Kasumi-1 (cell line): ENCODE measurements at places on chromosomes 3 and 15.

DNA sequence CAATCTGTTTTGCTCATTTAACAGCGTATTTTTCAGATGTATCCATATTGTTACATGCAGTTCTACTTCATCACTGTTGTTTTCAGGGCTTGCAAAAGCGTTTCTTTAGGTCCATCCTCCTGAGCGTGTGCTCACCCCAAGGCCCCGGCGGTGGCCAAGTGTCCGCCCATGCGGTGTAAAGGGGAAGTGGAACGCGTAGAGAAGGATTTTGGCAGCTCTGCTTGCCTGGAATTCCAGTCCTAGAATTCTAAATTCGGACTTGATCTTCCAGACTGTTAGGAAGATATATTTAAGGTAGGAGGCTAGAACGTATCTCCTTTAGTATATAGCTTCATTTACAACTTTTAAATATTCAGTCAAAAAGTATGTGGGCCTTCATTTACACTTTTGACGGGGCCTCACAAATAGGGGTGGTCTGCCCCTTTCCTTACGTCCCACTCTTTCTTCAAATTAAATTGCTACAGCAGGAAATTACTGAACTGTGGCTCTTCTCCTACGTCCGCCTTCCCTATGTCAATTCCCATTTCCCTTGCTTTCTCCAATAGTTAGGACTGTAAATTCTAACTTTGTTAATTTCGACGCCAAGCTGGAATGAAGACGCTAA, 609 bp upstream of the TBC1D23 start:
- DNase-seq: no peak

- no peak for DNase-seq
Observed at GRCh38 chr15:69748131-69748530, 295.5 kb downstream of the RPLP1 start.

DNA sequence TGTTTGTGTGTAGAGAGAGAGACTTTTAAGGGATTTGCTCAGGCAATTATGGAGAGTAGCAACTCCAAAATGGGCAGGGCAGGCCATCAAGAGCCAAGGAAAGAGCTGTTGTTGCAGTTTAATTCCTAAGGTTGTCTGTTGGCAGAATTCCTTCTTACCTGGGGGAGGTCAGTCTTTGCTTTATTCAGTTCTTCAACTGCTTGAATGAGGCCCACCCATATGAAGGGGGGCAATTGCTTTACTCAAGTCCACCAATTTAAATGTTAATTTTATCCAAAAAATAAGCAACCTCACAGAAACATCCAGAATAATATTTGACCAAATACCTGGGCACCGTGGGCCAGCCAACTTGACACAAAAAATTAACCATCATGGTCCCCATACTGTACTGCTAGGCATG, 137.7 kb upstream of the KLHL25 start:
- DNase-seq: no peak

- DNase-seq: peak; percentile 57
Observed at GRCh38 chr3:23761440-23761896, 44.3 kb upstream of the UBE2E1 start.

- DNase-seq: no peak
Observed at GRCh38 chr15:68495221-68495950, 63.4 kb upstream of the ITGA11 start.

DNA sequence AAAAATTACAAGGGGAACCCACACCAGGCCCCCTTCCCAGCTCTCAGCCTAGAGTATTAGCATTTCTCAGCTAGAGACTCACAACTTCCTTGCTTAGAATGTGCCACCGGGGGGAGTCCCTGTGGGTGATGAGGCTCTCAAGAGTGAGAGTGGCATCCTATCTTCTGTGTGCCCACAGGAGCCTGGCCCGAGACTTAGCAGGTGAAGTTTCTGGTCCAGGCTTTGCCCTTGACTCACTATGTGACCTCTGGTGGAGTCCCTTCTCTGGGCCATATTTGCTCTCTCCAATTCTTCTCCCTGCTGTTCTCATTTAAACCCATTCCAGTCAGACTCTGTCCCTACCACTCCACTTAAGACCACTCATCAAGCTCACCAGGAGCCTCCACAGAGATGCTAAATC, 18.1 kb downstream of the CLK3 start:
- peak; percentile 14 for DNase-seq

GRCh38 chr3:73072634-73073033, 11.2 kb downstream of the EBLN2 start:
- peak; percentile 53 for DNase-seq

DNA sequence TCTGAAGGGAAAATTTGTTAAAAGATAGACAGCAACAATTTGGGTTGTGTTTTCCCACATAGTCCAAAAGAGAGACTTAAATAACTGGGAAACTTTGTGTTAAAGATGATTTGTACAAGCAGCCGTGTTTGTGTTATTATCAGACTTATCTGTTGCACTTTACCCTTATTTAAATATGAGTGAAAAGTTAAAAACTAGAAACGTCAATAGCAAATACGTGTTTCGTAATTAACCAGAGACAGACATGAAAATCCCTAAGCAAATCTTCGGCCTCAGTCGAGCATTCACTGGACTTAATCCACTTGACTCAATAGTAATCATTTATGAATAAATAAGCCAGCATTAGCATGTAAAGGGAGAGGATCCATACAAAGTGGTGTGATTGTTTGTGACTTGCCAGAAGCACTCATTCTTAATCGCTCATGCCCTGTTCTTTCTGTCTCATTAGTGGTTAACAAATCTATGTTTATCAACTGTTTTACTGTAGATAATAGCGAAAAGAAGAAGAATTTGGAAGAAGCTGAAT, 34.2 kb downstream of the BLM start:
- DNase-seq: no peak
